Fibroblast of lung (primary cell): ENCODE measurements at places on chromosomes 11 and 22.

DNA sequence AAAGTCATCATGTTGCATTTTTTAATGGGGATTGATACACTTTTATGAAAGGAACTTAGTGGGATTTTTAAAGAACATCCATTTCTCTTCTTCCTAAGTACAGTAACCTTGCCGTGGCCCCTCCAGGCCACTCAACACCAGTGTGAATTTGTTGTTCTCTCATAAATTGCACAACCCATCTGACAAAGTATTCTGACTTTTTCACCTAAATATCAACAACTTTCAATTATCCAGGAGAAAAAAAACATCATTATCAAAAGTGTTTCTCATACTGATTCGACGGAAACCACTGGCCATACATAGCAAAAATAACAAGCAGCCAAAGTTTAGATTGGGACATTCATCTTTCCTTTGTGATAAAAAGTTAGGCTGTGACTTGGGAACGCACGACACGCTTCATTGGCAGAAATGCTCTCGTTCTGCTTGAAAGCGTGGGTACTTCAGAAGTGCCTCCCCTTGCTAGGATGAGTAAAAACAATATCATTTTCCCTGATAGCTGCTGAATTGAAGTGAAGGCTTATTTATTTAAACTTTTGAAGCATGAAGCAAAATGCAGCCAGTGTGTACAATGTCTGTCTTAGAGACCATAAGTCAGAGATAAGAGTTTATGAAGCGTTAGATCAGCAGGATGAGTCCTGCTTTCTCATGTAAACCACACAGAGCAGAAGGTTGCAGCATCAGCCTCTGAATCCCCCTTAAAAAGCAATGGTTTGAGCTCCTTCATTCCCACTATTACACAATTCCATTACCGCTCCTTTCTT is 20.6 kb upstream of the EIF3M start:
- DNase-seq: peak; percentile 46

DNA sequence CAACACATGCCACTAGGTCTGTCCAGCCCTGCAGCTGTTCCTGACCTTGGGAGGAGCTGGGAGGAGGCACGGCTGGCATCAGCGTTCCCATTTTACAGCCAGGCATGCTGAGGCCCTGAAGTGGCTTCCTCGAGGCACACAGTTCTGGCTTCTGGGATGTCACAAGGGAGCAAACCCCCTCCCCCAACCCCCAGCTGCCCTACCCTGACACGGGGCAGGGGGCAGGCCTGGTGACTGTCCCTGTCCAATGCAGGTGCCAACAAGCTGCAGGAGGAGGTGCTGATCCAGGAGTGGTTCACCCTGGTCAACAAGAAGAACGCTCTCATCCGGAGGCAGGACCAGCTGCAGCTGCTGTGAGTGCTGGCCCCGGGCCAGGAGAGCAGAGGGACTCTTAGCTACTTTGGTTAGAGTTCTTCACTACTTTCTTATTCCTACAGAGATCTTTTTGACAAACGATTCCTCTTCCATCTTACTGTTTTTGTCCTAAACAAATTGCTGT is 5.3 kb downstream of the KCNK7 start:
- DNase-seq: no peak

DNA sequence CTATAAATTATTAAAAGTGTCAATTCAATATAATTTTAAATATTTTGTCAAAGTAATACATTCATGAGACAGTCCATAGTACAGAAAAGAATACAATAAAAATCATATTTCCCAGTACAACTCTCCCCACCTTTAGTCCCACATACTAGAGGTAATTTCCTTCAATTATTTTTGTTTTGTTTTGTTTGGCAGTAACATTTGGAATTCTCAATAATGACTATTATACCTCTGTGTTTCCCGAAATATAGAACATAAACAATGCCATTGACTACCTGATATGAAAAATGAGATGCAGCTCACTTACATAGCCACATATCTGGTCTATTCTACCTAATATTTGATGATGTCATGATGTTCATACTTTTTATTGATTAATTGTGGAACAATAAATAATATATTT is 24.4 kb upstream of the CASP4 start:
- DNase-seq: no peak

DNA sequence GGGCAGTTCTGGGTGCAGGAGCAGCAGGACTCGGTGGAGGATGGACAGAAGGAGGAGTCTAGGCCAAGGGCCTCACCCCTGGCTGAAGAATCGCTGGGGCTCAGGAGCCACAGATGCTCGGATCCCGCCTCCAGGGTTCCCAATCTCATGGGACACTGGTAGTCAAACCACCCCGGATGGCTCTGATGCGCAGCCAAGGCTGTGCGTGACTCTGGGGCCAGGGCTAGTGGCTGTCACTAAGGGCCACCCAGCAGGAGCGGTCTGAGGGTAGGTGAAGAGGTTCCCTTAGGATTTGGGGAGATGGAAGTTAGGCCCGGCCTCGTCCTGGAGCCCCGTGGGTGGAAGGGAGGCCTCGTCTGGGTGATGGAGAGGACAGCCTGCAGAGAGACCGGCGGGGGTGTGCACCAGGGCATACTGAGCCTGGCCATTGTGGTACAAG is 300.6 kb downstream of the TBC1D22A start:
- no peak for DNase-seq

GRCh38 chr22:46727813-46728364 is 10.2 kb downstream of the CERK start:
- DNase-seq: no peak

DNA sequence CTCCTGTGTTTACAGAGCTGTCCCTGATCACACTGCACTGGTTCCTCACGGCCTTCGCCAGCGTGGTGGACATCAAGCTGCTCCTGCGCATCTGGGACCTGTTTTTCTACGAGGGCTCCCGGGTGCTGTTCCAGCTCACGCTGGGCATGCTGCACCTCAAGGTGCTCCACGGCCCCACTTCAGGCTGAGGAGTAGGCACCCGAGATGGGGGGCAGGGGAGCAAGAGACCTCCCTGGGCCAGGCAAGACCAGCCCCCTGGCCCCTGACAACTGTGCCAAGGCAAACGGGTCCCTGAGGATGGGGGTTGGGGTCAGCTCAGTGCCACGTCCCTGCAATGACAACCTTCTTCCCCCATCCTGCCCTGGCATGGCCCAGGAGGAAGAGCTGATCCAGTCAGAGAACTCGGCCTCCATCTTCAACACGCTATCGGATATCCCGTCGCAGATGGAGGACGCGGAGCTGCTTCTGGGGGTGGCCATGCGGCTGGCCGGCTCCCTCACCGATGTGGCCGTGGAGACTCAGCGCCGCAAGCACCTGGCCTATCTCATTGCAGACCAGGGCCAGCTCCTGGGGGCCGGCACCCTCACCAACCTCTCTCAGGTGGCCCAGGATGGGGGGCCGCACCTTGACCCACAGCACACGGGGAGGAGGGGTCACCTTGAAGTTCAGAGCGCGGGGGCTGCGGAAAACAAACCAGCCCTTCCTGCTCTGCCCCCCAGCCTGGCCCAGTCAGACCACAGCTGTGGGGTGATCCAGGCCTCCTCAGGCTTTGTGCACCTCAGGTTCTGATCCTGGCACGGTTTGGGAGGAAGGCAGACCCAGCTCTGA is 35.9 kb downstream of the SGSM3 start:
- DNase-seq: no peak

GRCh38 chr11:126284829-126285228 is 1.9 kb downstream of the TIRAP start:
- DNase-seq: peak; percentile 92

DNA sequence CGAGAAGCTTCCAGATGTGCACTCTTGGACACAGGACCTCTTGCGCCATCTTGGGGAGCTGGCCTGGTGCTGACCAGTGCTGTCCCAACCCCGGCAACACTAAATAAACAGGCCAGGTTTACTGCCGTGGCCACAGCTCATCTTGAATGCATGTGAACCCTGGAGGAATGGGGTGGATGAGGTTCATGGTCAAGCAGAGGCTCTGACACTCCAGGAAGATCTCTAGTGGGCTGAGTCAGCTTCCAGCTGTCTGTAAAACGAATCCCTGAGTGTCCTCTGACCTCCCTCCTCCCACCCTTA is 51.8 kb downstream of the ALX4 start:
- no peak for DNase-seq

- DNase-seq: no peak
Measured at GRCh38 chr11:116890193-116890592, 52.8 kb upstream of the APOA1 start.

DNA sequence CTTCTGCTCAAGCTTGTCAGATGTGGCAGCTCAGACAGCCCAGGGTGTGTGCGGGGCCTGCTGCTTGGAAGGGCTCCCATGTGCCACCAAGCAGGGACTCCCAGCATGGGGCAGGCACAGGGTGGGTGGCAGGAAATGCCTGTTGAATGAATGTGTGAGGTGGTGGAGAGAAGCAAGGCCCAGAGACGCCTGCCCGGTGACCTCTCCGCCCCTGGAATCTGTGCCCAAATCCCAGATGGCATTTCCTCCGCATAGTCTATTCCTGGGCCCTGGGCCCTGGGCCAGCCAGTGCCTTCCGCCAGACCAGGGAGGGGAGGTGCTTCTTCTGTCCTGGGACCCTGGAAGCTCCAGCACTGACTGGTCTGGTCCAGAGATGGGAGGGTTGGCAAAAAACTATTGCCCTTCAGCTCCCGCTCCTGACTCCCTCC is 3.7 kb downstream of the CST6 start:
- peak; percentile 6 for DNase-seq

DNA sequence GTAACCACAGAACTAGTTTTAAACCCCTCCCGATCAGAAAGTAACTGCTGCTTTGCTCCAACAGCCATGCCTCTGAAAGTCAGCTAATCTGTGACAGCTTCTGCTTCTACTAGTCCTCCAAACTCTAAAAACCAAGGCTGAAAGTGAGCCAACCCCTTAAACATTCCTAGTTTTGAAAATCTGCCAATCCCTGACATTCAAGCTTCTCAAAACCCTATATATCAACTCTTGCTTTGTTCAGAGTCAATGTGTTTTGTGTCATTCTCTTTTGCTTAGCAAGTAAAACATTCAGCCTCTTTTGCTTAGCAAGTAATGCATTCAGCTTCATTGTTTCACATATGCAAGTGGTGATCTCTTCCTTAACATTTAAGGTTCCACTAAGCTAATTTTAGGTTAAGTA is 56.9 kb downstream of the ATG16L2 start:
- DNase-seq: peak; percentile 28

GRCh38 chr11:71452199-71453036 is 585 bp upstream of the NADSYN1 start:
- peak; percentile 33 for DNase-seq

DNA sequence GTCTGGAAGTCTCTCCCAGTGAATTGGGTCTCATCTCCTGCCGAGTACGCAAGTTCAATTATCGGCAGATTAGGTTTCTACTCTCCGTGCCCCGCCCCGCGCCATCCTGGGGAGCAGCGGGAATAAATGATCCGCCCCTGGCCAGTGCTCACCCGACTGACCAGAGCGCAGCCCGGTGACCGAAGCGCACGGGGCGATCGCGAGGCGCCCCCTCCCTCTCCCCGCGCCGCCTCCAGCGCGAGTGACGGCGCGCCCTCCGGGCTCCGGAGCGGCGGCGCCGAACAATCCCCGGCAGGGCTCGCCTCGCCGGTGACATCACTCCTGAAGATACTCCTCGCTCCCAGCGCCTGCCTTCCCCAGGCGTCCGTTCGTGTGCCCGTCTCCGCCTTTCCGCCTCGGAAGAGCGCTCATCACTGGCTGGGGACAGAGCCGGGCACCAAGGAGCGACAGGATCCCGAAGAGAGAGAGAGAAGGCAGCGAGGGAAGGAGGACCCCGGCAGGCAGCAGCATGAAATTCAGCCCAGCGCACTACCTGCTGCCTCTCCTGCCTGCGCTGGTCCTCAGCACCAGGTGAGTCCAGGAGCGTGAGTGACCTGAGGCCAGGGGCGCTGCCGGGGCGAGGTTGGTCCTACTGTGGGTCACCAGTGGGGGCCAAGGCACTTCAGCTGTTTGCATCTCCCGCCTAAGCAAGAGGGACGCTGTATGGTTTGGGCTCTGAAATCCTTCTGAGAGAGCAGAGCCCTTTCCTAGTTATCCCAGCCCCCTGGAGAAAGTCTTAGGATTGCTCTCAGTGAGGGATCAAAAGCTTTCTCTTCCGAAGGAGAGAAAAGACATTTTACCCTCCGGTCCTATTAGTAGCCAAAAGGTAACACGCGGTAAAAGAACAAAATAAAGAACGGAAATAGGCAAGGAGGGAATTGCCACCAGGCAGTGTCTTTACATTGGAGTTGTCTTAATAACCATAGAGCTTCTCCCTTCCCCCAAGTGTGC is at the start of gene LUZP2:
TSS of gene LUZP2 (plus strand) at position 318 of the 990 bp plus-strand sequence.
- peak; percentile 59 for DNase-seq

DNA sequence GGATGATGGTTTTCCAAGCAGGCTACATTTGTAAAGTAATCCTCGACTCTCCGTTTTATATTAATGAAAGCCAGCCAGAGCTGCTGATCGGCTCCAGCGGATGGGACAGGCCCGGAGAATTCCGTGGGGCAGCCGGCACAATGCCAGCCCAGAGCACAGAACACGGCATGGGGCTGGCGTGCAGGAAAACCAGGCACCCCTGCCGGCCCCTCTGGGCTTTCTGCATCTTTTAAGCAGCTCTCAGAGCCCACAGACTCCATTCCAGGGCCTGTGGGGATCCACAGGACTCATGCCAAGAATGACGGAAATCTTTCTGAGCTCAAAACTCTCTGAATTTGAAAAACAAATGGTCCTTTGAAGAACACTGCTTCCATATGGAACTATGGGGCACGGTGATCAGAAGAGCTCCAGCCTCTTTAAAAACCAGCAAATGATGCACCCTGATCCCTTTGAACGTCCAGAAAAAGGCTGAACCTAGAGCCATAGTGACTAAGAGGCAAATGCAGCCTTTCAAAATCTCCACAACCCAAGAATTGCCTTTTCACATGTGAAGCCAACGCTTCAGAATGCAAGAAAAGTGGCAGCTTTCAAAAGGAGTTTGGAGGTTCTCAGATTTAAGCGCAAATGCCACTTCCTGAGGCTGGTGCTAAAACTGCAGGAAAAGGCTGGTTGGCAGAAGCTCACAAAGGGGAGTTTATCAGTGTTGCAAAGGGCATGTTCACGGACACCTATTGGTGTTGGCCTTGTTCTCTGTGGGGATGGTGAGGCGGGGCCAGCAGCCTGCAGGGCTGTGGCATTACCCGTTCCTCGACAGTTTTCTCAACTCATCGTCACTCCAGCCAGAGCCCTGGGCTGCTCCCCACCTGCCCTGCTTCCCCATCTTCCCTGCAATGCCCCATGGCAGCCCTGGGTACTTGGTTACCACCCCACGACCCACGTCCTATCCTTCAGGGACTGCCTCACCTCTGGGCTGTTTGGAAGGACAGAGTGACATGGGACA is 212.5 kb downstream of the CTTN start:
- DNase-seq: peak; percentile 27

DNA sequence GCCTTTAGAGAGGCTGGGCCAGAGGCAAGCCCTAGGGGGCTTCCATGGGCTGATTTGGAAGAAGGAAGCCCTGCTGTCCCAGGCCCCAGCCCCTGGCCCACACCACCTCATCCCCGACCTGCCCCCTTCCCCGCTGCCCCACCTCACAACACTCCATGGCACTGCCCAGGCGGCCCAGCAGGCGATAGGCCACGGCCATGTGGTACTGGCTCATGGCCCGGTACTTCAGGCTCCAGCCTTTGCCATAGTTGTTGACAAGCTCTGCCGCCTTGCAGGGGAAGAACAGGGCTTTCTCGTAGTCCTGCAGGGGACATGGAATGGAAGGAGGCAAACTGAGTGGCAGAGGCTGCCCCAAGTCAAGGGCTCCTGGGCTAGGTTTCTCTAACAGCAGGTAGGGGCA is 6.4 kb downstream of the RAPSN start:
- DNase-seq: no peak

- peak; percentile 93 for DNase-seq
Measured at GRCh38 chr22:32987081-32987631, 71.0 kb downstream of the SYN3 start.

- DNase-seq: peak; percentile 70
Measured at GRCh38 chr11:5291207-5291838, 10.4 kb downstream of the OR51B4 start.

GRCh38 chr22:38657045-38657909 is 839 bp downstream of the CBY1 start:
- DNase-seq: peak; percentile 56

- no peak for DNase-seq
Measured at GRCh38 chr11:119496469-119496868, 73.5 kb upstream of the THY1 start.
